Stimulated activated CD8-positive, alpha-beta memory T cell treated with anti-CD3 and anti-CD28 coated beads, Interleukin-15, amount 100 ng/mL, for 24 hours (primary cell): ENCODE measurements at places on chromosomes 2 and 18.

DNA sequence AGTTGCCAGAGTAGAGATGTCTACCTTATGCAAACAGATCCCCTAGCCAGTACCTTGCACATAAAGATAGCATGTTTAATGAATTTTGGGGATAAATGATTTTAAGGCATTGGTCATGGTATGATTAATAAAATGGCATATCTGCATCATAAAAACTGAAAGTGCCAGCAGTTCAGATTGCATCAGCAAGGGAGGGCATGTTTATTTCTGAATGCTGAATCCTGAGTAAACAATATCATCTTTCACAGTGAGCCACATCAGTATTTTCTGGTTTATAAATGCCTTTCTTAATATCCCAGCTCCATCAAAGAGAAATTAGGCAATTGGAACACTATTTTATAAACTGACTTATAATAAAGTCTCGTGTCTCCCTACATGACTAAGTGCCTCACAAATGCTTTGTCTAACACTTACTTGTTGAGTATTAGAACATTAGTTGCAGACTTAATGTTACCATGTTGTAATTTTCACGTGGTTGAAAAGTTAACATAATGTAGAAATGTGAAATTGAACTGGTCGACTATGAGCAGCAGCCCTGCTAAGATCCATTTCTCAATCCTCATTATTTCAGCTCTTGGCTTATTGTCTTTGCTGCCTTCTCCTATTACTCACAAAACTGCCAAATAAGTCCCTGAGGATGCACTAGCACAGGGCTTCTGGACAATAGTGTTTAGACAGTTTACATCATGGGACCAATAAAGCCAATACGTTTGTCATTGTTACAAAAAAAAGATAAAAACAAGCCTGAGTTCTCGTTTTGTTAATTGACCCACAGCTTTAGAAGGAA is 48.0 kb downstream of the LANCL1 start:
- DNase-seq, result no peak

- DNase-seq, result no peak
Measured at GRCh38 chr2:143675021-143675420, 545.8 kb downstream of the ARHGAP15 start.

- DNase-seq, result no peak
Measured at GRCh38 chr2:17627434-17627833, 86.9 kb downstream of the VSNL1 start.

DNA sequence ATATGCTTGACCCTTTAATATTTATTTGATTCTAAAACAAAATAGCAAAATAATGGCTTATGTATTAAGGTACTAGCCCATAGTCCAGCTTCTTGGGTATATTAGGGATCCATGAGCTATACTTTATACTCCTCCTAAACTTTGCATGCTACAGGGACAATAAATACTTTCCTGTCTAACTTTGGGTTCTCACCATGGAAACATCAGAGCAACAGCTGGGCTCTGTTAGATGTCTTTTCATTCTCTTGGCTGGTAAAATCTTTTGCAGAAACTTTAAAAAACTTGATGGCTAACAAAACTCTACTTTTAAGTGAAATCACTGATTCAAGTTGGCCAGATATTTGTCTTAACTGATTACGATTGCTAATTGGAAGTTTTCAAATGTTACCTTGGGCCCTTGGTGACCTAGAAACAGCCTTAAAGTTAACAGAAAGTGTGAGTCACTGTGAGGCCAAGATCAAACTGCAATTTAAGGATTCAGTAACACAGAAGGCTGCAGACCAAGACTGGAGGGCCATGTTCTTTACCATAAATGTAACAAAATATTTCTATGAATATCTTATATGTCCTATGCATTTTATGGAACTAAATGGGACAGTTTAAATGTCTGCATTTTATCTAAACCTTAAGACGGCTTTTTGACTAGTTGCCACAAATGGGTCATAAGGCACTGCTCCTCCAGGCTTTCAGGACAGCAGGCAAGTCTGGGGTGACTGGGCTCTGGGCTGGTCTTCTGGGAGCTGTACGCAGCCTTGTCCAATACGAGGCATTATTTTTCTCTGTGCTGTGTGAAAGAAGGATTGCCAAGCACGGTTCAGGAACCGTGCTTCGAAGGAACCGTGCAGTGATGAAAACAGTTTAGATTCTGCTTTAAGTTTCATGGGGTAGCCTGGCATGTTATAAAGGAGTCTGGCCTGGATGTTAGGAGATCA is 188.5 kb downstream of the TPGS2 start:
- no peak for DNase-seq

DNA sequence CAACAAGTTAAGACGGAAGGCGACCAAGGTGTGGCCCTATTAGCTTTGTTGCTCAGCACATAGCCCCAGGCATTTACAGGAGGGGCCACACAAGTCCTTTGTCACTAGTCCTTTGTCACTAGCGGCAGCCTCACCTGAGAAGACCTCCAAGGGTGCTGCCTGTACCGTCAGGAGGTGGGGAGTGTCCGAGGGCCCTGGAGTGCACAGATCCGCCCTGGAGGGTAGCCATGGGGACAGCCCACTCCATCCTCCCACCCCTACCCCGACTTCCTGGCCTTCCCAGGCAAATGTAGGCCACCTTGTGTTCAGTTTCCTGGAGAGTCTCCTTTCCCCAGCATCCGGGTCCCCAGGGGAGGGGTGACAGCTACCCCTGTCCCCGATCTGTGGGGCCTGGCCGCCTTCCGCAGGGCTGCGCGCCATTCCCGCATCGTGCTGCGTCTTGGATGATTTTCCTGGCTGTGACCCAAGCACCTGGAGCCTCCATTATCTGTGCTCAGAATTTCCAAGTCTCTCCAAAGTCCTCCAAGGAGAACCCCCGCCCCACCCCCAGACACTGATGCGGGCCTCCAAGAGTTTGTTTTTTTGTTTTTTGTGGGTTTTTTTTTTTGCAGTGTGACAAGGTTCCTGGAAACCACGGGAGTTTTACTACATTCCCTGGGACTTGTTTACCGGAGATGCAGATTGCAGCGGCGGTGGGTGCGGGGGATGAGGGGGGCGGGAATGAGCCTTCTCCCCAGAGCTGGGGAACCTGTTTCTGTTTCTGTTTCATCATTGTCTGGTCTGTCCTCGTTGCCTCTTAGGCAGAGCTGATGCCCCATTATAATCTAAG is 28.6 kb downstream of the TEX44 start:
- no peak for DNase-seq

DNA sequence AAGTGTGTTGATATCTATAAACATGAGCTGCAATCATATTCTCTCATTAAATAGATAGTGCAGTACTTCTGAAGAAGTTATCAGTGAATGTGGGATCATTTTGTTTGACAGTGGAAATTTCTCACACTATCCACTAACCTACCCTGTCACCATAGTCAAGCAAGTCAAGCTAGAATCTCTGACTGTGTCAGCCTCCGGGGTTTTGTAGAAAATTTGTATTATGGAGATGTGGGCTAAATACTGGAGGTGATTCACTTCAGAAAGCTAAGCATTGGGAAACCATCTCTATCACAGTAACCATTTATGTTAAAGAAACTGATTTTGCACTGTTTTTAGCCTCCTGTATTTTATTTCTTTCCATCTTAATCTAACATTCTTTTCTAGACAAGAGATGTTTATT is 126.6 kb upstream of the CREB1 start:
- no peak for DNase-seq

GRCh38 chr18:22856870-22857269 is 76.3 kb upstream of the RBBP8 start:
- DNase-seq, result no peak

DNA sequence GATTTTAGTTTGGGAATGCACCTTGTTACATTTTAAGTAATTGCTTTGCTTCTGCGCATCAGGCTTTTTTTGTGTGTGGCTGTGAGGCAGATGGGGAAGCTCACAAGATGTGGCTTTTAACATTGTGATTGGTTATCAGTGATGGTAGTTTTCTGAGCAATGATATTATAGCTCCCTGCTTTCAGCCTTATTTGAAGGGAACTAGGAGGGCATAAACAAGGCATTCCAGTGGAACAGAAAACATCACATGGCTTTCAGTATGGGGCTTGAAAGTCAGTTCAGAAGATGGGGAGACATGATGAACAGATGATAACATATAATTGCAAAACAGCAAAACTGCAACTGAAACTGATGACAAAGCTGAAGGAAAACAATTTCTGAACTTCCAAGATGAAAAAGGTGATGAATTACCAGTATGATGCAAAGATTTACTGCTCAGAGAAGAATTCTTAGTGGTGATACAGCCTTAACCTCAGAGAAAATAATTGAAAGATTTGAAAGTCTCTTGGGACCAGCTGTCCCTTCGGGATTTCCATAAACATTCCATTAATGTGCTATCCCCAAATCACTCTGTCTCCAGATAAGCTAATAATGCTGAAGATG is 439.7 kb downstream of the RND3 start:
- no peak for DNase-seq

GRCh38 chr2:201904538-201905420 is 98.4 kb downstream of the CDK15 start:
- no peak for DNase-seq

GRCh38 chr2:101828257-101828656 is 130.8 kb downstream of the MAP4K4 start:
- no peak for DNase-seq

DNA sequence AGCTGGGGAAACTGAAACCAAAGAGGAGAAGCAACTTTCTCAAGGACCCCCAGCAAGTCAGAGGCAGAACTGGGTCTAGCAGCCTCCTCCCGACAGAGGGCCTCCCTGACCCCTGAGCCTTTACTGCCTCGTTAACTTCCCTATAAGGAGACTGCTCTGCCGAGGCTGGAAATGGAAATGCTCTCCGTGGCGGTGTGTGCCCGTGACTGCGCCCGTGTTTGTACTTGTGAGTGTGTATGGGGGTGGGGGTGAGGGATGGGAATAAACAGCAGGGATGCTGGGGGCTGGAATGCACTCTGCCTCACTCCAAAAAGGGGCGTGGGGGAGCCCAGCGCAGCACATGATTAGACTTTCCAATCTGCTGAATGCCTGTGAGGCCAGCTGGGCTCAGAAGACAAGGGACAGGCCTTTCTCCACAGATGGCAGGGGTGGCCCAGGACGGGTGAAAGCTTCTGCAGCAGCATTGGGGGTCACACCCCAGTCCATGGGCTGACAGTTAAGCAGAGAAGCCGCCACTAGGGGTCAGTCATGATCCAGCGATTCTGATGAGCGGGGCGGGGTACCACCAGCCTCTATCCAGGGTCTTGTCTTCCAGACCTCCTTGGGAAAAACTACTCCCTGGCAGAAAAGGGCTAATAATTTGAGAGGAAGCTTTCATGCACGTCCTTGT is 26.8 kb downstream of the MPHOSPH10 start:
- DNase-seq, result peak; percentile 31

GRCh38 chr18:69257861-69258458 is 142.7 kb upstream of the DOK6 start:
- no peak for DNase-seq

DNA sequence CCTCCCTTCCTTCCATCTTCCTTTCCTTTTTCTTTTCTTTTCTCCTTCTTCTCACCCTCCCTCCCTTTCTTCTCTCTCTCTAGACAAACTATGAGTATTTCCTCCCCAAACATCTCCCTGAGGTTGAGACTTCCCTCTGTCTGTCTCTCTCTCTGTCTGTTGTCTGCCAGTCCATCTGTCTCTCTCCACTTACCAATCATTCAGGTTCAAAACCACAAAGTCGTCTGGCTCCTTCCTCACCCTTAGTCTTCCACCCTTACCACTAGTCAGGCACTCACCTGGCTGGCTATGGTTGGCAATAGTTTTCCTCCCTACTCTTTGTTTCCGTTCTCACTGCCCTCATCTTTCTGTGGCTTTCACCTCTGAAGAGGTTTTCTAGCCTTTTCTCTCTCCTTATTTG is 12.9 kb downstream of the CCL20 start:
- DNase-seq, result no peak

- no peak for DNase-seq
Measured at GRCh38 chr2:226835420-226835795, 446 bp upstream of the RHBDD1 start.

DNA sequence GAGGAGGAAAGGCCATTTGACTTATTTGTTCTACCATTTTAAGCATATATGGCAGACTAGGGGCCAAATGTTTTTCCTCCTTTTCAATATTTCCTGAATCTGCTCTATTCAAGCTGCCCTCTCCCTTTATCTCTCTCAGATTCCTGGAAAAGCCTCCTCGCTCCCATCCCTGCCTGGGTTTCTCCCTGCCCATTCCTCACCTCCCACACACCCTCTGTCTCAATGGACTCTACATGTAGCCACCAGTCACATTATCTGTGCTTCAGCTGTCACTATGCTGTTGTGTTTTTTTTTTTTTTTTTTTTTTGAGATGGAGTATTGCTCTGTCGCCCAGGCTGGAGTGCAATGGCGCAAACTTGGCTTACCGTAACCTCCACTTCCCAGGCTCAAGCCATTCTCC is 22.9 kb downstream of the TYMS start:
- no peak for DNase-seq

DNA sequence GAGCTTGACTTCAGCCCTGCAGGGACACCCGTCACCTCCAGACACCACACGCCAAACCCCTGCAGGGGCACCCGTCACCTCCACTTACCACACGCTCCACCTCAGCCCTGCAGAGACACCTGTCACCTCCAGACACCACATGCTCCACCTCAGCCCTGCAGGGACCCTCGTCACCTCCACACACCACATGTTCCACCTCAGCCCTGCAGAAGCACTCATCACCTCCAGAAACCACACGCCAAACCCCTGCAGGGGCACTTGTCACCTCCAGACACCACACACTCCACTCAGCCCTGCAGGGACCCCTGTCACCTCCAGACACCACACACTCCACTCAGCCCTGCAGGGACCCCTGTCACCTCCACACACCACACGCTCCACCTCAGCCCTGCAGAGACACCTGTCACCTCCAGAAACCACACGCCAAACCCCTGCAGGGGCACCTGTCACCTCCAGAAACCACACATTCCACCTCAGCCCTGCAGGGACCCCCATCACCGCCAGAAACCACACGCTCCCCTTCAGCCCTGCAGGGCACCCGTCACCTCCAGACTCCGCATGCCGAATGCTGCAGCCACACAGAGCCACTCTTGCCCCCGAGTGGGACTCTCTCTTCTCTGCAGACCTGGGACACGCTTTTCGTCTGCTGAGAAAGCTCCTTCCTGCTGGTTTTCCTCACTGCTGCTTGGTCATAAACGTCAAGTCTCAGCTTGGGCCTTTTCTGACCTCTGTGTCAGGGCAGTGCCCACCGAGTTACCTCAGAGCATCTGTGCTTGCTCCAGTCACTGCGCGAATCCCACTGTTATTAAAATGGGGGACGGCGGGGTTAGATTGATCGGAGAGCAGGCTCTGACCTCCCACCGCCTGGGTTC is 77.5 kb upstream of the SALL3 start:
- DNase-seq, result no peak

- no peak for DNase-seq
Measured at GRCh38 chr18:6681331-6681875, 48.1 kb upstream of the ARHGAP28 start.

GRCh38 chr2:150878356-150878755 is 383.3 kb downstream of the RBM43 start:
- no peak for DNase-seq

DNA sequence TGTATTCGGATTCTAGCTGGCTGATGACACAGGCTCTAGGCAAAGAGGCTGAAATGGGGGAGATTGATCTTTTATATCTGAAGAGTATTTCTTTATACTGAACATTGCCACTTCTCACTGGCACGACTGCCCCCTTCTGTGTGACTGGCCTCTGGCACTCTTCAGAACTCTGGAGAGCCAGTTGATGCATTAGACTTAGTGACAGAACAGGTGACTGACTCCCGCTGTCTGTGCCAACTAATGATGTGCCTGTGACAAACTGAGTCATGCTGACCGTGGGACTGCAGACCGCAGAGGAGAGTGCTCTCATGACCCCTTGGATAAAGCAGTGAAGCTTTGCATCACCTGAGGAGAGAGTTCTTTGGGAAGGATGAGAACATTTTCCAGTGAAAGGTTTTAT is 14.4 kb downstream of the MGAT5 start:
- DNase-seq, result no peak

GRCh38 chr2:160405077-160405867 is 88.3 kb downstream of the RBMS1 start:
- no peak for DNase-seq
